ENCODE measurements at places on chromosomes 4 and X.

DNA sequence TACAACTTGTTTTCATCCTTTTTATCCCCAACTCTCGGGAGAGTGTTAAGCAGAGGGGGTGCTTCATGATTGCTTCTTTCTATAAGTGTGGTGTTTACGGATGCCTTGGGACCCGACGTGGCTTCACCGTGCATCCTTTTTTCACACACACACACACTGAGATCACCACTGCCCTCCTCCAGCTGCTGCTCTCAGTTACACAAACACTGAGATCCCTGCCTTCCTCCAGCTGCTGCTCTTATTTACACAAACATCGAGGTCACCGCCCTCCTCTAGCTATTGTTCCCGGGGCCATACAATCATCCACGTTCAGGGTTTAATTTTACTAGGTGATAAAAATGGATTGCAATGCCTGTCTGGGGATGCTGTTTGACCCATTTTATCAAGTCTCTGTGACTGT, 155.4 kb upstream of the FAM9B start:
- no peak for DNase-seq

GRCh38 chr4:20384456-20384855, 132.8 kb downstream of the SLIT2 start:
- DNase-seq, result no peak

GRCh38 chrX:36480441-36480990, 527.6 kb upstream of the FAM47C start:
- no peak for DNase-seq

GRCh38 chrX:149721778-149722177, 9.9 kb downstream of the MAGEA11 start:
- no peak for DNase-seq
